ENCODE measurements at places on chromosomes 5 and 9.

DNA sequence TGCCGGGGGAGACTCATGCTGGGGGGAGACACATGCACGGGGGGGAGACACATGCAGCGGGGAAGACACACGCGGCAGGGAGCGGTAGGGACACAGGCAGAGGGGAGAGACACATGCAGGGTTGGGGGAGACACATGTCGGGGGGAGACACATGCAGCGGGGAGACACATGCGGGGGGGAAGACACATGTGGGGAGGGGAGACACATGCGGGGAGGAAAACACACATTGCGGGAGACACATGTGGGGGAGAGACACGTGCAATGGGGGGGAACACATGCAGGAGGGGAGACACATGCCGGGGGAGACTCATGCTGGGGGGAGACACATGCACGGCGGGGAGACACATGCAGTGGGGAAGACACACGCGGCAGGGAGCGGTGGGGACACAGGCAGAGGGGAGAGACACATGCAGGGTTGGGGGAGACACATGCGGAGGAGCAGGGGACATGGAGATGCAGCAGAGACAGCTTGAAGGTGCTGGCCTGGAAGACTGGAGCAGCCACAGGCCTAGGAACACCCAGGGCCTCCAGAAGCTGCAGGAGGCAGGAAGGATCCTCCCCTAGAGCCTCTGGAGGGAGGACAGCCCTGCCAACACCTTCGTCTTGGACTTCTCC lies 20.3 kb upstream of the OLFM1 start:
- DNase-seq: no peak

DNA sequence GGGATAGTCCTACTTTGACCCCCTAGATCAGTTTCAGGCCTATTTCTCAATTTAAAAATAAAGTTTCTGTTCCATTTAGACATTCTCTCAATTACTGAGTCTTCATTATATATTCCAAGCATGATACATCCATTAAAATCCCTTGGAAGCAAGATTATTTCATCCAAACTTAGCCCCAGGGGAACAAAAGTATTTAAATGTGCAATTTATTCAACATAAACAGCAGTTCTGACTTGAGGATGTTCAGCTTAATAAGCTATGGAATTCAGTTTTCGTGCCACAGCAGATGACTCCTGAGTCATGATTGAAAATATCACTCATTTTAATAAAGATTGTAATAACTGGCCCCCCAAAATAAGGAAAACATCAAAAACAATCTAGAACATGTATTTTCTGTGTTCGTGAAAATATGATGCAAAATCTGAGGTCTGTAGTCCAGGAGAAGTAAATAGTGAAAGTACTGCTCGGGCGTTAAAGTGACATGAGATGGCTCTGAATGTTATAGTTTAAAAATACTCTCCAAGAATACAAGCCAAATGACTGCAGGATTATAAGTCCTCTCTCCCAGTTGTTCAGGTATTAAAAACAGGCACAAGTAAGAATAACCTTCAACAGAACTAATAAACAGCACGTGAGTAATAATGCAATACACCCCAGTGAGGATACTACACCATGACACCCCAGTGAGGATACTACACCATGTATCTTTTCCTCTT lies 67.1 kb downstream of the RETREG1 start:
- DNase-seq: no peak

DNA sequence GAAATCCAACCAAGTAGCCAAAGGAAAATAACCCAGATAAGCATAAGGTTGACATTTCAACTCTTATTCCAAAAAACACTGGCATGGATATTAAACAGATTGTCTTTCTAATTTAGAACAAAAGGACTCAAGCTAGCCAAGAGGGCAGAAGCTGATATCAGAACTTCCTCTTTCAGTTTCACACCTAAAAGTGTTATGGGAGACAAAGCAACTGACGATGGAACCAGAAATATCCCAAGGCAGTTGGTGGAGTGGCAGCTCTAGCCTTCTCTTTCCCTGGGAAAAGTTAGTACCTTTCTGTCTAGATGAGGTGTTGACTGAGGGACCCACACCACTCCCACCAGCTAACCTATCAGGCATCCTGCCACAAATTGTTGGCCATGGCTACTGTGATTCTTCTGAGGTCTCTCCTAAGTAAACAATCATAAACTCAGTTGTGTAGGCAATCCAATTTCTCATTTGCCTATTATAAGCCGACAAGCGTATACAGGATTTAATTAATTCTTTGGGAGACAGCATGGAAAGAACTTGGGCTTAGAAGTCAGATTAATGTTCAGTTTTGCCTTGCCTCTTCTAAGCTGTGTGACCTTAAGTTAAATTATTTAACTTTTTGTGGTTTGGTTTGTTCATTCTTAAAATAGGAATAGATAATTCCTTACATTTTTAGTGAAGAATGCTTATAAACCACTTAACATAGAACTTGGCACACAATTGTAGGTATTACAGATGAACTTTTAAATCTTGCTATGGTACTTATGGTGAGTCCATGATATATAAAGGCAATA lies 110.9 kb upstream of the ADAMTSL1 start:
- DNase-seq: no peak

GRCh38 chr5:176334031-176334770 lies 27.4 kb downstream of the KIAA1191 start:
- no peak for DNase-seq

DNA sequence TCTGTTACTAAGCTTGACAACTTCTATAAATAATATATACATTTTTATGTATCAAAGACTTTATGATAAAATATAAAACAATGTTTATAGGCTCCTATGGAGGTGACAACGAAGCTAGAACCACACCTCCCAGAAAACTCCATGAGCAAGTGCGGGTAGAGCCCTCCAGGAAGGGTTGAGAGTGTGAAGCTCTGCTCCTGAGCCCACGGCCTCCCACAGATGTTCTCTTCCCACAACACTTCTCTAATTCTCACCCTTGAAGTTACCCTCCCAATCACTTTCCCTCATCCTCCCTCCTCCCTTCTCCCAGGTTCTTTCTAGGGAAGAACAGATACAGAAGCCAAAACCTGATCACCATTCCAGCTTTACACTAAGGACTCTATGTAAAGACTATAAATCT lies 427.6 kb downstream of the SPOCK1 start:
- no peak for DNase-seq

- DNase-seq: no peak
These were observed 8.3 kb downstream of the CRB2 start for GRCh38 chr9:123364241-123364824.

DNA sequence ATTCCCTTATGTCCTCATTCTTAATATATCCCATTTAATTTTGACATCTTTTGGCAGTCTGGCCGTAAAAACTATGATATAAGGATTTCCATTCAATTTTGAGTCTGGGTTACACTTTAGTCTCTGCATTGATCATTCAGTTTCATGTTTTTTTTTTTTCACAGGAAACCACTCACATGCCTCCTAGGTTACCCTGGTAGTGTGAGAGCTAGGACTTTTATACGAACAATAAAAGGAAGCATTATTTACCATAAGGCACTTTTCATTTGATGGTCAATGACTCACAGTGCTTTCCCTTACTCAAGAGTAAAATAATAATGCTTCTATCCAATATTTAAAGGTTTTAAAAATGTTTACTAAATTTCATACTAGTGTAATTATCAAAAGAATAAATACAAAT lies 16.4 kb upstream of the DMAC1 start:
- no peak for DNase-seq

DNA sequence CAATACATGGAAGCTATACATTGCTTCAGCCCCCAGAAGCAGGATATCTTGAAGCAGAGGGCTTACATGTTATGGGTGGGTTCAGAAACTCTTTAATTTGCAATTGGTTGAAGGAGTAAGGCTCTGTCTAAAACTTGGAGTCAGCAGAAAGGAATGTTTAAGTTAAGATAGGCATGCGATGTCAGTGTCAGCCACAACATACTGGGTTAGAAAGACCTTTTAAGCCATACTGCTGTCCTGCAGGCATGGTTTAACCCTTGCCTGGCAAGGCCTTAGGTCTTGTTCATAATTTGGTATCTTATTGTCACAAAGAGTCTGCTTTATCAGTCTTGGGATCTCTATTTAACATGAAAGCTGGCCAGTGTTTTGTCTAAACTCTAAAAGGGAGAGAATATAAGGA lies 1619.6 kb upstream of the WWC1 start:
- DNase-seq: no peak

GRCh38 chr5:131224387-131225201 lies 39.3 kb upstream of the CDC42SE2 start:
- DNase-seq: no peak

GRCh38 chr5:64788156-64788555 lies 19.4 kb downstream of the CWC27 start:
- no peak for DNase-seq

- DNase-seq: no peak
These were observed 38.6 kb downstream of the RALGPS1 start for GRCh38 chr9:126953041-126953809.

DNA sequence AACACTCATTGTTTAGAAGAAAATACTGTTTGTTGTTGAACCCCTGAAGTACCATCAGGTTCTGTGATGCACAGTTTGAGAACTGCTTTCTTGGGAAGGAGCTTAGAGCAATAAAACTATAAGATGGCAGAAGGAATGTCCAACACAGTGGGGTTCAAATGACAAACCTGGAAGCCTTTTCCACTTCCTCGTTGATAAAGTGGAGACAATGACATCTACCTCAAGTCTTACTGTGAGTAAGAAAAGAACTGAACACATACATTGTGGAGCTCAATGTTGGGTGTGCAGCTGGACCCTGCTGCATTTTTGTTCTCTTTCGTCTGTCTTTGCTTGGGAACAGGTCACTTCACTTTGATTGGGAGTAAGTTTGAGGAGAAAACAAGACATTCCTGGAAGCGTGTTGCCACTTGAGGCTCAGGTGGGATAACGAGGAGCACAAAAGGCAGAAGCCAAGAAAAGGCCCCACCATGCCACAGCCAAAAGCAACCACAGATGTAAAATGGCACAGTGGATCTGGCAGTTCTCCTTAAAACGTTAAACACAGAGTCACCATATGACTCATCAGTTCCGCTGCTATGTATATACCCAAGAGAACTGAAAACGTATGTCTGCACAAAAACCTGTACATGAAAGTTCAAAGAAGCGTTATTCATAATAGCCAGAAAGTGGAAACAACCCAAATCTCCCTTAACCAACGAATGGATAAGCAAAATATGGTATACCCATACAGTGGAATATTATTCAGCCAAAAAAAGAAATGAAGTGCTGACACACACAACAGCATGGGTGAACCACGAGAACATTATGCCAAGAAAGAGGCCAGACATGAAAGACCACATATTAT lies 42.9 kb upstream of the SUB1 start:
- peak; percentile 29 for DNase-seq

- DNase-seq: no peak
These were observed 12.4 kb downstream of the SMAD5 start for GRCh38 chr5:136145030-136145429.

DNA sequence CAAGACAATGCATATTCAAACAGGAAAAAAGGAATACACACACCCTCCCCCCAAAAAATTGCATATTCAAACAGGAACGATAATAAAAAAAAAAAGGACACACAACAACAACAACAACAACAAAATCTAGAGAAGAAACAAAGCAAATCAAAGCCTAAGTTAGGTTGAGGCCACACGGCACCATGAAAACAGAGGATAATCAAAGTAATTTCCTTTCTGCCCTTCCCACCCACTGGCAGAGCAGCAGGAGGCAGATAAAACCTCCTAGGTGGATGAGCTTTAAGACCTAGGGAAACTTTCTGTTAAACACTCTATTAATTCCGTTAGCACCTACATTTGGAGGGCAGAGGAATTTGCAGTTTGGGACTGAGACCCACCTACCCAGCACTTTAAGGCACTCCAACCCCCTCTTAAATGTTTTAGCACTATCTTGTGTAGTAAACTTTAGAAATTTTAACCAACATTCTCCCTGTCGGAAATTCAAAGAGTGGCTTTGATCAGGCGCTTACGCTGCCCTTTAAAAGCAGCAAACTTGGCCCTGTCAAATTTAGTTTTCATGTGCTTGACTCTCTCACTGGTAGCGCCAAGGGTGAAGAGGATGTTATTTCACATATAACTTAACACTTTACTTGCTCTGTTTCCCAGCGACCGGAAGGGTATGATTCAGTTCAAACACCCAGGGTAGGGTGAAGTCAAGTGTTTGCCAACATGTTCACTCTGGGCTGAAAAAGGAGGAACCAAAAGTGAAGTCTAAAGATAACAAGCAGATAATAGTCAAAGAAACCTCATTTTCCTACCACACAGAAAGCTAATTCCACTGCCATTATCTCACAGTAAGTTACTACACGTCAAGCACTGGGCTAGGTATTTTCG lies 9.2 kb downstream of the ENC1 start:
- DNase-seq: no peak

DNA sequence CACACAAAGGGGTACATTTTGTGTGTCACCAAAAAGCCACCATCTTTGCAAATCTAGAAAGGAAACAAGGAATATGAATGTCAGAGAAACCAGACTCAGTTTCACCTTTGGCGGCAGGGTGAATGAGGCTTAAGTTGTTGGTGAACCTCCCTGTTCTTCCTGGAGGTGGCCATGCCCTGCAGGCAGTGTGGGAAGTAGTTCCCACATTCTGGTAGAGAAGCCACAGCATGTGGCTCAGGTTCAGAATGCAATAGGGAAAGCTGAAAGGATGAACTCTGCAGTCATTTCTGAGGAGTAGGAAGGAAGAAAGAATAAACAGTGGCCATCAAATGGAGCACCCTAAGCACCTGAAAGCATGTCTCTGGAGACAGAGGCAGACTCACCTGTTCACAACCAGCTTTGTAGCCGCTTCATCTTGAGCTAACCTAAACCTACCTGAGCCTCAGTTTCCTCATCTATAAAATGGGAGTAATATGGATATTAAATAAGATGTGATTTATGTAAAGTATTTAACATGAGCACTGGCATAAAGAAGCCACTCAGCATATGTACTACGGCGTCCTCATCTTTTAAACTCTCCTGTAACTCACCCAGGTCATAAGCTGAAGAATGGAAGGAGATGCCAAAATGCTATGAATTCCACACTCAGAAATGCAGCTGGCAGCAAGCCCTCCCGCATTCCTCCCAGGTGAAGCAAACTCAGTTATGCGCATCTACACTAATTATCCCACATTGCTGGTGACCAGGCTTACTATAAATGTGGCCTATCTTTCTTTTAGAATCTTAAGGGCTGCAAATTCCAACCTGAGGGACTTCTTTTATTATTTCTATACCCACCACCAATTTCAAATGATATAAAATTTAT lies 86.0 kb downstream of the ZNF608 start:
- no peak for DNase-seq

GRCh38 chr9:18352711-18353110 lies 121.2 kb upstream of the ADAMTSL1 start:
- DNase-seq: no peak

DNA sequence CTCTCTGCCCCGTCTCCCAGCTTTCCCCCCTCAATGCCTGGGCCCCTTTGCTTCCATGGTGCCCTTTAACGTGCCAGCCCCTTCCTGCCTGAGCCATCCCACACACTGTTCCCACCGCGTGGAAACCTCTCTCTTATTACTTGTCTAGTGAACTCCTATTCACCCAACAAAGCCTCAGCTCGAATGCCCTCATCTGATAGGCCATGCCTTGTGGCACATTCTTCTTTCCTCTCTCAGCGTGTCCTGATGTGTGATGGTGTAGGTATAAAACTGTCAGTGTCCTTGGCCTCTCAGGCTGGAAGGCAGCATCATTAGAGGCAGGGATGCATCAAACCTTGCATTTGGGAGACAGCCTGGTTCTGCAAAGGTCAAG lies 152.3 kb downstream of the OLFM1 start:
- DNase-seq: no peak
